Foreskin fibroblast (primary cell): ENCODE measurements at places on chromosomes 1 and 21.

DNA sequence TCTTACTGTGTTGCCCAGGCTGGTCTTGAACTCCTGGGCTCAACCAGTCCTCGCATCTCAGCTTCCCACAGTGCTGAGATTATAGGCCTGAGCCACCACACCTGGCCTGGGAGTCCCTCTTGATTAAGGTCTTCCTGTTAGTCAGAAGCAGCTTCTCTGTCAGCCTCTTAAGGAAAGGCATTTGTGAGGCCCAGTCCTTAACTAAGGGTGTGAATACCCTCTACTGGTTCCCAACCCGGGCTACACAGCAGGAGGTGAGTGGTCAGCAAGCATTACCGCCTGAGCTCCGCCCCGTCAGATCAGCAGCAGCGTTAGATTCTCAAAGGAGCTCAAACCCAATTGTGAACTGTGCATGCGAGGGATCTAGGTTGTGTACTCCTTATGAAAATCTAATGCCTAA, 117.2 kb downstream of the DYRK1A start:
- DNase-seq: no peak

- no peak for DNase-seq
Measured at GRCh38 chr1:26761217-26761616, 26.5 kb upstream of the PIGV start.

- DNase-seq: peak; percentile 58
Measured at GRCh38 chr1:234206651-234207284, 166.5 kb upstream of the COA6 start.

- no peak for DNase-seq
Measured at GRCh38 chr1:228828151-228828550, 92.9 kb downstream of the RHOU start.

DNA sequence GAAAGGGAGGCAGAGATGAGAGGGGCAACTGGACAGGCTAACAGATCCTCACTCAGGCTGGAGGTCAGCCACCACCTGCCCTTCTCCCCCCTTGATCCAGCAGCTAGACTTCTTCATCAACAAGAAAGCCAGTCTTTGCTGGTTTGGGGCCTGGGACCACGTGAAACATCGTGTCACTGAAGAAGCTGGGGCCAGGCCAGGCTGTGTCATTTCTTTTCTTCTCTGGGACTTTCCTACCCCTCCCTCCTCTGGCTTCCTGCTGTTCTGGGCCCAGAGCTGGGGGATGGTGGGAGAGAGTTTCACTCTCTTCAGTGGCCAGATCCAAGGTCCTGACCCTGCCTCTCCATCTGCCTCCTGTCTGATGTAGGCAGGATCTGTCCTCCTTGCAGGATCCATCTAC, 18.1 kb upstream of the SLC26A9 start:
- DNase-seq: no peak

DNA sequence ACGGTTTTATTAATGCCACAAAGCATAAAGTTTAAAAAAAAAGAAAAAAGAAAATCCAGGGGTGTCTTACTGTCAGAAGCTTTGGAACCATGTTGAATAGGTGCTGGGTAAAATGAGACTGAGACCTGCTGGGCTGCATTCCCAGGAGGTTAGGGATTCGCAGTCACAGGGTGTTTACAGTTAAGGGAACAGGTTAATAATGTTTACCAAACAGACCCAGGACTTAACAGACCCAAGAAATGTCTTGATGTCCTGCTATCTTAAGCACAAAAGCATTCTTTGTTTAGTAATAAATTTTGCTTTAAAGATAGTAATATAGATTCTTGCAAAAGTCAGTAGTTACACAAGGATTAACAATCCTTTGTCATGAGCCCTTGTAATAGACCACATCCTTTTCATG, 54.7 kb downstream of the OLFML3 start:
- no peak for DNase-seq

- no peak for DNase-seq
Measured at GRCh38 chr21:43605320-43606215, 53.7 kb downstream of the HSF2BP start.

GRCh38 chr1:15153184-15153841, at the start of gene TMEM51:
TSS of gene TMEM51 (plus strand) at chr1:15153747. CDS start at chr1:15215088, 61,341 bp downstream.
- DNase-seq: peak; percentile 64

GRCh38 chr1:7224081-7224534, 438.9 kb downstream of the CAMTA1 start:
- DNase-seq: no peak

- no peak for DNase-seq
Measured at GRCh38 chr1:188668083-188668482, 1809.6 kb downstream of the BRINP3 start.

GRCh38 chr1:190747704-190748103, 270.0 kb upstream of the BRINP3 start:
- peak; percentile 68 for DNase-seq

- no peak for DNase-seq
Measured at GRCh38 chr1:154371436-154371835, 33.7 kb upstream of the IL6R start.

DNA sequence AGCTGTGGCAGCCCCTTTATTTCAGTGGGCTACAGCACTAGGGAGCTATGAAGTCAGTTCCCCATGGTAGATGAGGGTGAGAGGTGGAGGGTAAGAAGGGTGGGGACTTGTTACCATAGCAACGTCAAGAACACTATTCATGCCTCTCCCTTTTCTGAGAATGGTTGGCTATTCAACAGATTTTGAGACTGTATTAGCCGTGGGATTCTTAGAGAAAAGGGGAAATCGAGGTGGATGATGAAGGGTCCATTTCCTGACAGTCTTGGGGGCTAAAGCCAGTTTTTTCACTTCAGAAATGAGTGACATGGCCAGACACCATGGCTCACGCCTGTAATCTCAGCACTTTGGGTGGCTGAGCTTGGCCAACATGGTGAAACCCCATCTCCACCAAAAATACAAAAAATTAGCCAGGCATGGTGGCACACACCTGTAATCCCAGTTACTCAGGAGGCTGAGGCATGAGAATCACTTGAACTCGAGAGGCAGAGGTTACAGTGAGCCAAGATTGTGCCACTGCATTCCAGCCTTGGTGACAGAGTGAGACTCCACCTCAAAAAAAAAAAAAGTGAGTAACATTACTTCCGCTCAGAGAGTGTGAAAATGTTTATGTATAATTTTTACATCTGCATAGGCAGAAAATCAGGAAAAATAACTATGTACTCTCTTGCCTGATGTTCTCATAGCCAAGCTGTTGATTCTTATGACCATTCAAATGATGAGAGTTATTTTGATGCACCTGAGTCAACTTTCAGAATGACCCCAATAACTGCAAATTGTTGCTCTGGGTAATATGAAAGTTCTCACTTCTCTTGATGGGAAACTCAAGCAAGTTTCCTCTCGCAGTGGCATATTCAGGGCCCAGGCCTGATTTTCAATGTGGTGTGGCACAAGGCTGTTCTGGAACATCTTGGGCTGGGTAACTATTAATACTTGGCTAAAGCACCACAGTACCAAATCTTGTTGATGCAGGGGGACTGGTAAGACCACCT, 23.2 kb upstream of the RGSL1 start:
- no peak for DNase-seq
